ENCODE measurements at places on chromosomes 1 and 21.

GRCh38 chr1:238484121-238484520, 593.4 kb upstream of the ZP4 start:
- no peak for DNase-seq

DNA sequence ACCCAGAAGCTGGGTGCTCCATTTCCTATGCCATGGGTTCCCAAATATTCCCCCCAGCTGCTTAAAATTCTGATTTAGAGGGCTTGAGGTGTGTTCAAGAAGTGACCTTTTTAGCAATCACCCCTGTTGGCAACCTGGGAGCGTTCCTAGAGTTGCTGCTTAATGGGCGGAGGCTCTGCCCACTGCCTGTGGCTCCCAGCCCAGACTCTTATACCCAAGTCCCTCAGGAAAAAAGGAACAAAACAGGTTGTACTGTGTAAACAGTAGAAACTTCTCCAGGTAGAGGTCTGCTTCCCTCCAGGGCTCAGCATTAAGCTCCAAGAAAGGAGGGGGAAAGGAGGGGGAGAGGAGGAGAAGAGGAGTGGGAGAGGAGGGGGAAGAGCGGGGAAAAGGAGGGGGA, 14.6 kb upstream of the TENT5C start:
- DNase-seq = no peak

DNA sequence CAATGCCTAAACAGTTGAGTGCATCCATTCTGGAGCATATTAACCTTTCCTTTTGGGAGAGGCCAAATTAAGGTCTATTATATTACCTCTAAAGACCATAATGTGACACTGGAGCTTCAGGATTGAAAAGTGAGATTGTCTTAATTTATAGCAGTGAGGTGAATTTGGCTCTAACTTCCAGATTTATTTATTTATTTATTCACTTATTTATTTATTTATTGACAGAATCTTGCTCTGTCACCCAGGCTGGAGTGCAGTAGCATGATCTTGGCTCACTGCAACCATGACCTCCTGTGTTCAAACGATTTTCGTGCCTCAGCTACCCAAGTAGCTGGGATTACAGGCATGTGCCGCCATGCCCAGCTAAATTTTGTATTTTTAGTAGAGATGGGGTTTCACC, 19.1 kb downstream of the ZCCHC17 start:
- no peak for DNase-seq

GRCh38 chr1:40762144-40762923, 21.3 kb upstream of the KCNQ4 start:
- no peak for DNase-seq

DNA sequence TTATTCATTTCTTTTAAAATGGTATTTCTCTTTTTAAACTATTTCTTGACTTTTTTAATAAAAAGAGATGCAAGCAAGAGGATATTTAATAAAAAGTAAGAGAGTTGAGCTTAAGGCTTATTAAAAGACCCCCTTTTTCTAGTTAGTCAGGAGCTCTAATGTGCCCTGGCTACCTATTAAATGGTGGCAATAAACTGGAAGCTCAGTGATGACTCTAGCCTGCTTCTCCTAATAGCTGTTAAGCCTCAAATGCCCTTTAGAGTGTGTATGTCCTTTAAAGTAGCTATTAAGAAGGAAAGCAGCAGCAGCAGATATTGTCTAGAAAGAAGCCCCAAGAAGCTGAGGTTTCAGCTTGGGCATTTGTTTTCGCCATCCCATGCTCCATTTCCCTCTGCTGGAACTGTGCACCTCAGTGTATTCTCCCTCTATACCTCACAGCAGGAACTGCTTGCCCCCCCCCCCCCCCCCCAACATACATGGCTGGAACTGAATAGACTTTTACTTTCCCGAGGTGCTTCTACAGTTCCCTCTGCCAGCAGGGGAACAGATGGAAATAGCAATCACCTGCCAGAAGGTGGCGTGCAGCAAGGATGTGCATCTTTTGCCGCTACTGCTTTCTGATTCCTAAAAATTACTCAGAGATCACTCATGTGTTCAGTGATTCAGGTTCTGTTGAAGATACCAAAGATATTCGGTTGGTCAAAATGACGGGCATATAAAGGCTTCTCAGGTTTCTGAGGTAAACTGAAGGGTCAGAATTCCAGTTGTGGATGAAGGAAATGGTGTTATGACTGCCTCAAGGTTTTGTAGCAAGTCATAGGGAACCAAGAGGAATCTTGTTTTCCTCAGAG, 2.5 kb downstream of the RGS4 start:
- peak; percentile 73 for DNase-seq

DNA sequence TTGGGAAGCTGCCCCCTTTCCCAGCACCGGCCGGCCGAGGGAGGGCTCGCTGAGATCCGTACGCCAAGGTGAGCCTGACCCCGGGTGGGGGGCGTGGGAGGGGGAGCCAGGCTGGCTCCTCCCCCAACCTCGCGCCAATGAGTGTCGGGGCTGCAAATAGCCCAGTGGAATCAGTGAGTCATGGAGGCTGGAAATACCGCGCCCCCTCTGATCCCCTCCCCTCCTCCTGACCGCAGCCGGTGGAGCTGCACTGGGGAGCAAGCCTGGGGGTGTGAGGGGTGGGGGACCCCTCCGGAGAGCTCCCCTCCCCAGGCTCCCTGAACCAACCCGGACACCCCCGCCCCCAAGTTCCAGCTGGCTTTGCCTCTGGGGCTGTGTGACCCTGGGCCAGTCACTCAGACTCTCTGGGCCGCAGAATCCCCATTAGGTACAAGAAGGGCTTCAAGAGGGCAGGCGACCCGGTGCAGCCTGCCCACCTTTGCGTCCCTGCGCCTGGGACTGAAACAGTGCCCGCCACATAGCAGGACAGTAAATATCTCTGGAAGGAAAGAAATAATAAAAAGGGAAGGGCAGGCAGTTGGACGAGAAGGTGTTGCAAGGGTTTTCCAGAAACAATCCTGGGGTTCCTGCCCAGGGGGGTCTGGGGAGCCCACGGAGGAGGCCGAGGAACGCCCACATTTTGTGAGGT, 4.5 kb downstream of the HSPB7 start:
- DNase-seq = no peak

All from ecto neural progenitor cell (in vitro differentiated cells).